ENCODE measurements at places on chromosomes 6 and 20.

DNA sequence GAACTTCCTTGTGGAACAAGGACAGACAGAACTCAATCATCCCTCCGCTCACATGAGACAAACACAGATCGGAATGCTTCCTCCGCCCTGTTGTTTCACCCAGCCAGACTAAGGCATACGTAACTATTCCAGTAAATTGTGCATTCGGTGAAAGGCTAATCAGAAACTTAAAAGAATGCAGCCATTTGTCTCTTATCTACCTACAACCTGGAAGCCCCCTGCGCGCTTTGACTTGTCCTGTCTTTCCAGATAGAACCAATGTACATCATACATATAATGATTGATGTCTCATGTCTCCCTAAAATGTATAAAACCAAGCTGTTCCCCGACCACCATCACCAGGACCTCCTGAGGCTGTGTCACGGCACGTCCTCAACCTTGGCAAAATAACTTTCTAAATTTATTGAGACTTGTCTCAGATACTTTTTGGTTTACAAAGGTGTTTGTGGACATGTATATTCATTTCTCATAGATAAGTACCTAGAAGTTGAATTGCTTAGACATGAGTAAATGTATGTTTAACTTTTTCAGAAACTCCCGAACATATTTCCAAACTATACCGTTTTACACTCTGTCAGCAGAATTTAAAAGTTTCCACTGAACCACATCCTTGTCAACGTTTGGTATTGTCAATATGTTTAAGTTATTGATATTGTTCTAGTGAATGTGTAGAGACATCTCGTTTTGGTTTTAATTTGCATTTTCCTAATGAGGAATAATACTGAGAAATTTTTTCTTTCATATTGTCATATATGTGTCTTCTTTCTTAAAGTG lies 197.6 kb upstream of the THBS2 start:
- DNase-seq, result no peak

DNA sequence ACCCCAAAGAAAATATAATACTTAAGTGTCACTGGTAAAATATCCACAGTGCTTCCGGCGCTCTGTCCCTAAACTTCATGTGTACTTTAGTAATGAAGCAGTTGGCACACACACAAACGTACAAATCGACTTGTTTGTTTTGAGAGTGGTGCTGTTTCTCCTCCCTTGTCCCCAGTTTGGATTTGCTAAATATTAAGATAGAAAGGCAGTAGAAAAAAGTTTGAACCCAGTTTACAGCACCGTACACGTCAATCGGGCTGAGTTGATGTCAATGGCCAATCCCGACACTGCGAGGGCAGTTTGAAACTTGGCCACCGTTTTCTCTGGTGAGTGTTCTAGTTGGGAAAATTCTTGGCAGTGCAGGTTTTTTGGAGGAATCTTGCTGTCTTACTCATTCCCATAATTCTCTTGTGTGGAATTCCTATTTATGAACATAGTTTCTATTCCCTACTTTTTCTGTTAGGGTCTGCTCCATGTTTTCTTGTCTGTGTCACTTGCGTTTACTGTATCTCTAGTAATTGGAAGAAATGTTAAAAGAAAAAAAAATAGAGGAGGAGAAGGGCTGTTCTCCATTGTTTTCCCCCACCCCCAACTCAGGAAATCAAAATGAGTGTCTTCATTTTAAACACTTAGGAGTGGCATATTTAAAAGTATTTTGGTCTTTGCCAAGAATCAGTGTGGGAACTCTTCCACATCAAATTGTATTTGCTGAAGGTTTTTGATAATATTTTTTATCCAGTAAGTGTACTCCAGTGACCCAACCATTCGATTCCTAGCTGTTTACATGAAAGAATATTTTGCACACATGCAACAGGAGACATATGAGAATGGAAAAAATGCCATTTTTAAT lies 72.3 kb downstream of the OR2B2 start:
- DNase-seq, result peak; percentile 67

DNA sequence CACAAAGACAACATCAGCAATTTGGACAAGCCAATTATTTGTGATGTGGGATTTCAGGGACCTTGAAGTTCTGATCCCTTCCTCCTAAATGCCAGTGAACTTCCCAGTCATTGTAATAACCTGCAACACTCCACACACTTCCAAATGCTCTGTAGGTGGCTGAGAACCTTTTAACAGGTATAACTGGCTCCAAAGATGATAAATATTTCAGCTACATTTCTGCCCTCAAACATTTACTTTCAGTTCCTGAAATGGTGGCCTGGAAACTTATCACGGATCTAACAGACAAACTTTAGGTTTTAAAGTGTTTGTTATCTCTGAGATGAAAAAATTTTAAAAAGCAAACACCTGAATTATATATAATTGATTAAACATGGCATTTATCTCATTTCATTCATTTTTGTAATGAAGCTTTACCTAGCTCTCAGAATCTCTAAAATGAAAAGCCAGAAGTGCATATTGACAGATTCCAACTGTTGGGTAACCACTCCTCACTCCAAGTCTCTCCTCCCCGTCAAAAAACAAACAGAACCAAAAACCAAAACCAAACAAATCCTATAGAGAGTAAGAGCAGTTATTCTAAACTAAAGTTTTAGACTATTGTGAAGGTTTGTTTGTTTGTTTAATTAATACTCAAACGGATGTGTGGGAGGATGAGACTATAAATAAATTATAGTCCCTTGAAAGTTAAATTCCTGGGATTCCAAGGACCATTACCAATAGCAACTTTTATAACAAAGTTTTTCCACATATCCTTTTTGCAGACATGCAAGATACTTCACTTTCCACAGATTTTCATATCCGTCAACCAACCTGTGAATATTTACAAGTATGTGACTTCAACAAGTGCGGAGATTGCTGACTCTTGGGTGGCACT lies 12.4 kb upstream of the KIAA0408 start:
- no peak for DNase-seq

DNA sequence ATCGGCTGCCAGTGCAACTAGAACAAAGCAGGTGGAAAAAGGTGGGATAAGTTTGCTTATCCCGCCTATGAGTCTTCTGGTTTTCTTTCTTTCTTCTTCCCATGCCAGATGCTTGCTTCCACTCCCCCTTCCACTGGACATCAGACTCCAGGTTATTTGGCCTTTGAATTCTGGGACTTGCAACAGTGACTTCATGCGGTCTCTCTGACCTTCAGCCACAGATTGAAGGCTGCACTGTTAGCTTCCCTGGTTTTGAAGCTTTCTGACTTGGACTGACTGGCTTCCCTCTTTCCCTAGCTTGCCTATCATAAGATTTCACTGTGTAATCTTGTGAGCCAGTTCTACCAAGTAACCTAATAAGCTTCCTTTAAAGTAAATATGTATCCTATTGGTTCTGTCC lies 878.4 kb upstream of the GJE1 start:
- DNase-seq, result no peak

DNA sequence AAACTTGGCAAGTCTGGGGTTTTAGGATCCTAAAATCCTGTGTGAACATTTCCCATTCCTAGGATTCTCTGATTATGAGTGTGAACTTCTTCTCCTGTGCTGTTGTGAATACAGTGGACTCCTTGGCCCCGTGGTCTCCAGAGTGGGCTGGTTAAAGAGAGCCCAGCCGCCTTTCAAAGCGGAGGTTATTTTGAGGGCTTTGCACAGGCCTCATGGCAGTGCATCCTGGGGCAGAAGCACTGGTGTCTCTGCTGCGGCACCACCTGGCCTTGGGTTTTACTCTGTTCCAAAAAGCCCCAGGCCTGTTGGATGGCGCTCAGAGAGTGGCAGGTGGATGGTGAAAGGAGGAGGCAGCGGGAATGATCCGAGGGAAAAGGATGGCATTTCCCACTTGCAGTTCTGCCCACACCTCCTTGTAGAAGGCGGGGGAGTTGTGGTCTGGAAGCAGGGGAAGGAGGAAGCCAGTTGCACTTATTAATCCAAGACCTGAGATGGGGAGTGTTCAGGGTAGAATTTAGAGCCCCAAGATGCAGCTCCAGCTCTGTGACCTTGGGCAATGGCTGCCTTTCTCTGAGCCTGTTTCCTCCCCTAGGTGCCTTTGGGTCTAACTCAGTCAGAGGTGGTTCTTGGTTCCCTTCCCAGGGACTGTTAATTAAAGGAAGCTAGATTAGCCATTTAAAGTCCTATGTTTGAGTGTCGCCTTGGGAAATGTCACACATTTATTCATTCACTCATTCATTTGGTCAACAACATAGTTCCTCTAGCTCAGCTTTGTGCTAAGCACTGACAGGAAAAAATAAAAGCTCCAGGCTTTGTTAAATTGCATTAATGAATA lies 22.4 kb downstream of the MMP24 start:
- DNase-seq, result no peak

DNA sequence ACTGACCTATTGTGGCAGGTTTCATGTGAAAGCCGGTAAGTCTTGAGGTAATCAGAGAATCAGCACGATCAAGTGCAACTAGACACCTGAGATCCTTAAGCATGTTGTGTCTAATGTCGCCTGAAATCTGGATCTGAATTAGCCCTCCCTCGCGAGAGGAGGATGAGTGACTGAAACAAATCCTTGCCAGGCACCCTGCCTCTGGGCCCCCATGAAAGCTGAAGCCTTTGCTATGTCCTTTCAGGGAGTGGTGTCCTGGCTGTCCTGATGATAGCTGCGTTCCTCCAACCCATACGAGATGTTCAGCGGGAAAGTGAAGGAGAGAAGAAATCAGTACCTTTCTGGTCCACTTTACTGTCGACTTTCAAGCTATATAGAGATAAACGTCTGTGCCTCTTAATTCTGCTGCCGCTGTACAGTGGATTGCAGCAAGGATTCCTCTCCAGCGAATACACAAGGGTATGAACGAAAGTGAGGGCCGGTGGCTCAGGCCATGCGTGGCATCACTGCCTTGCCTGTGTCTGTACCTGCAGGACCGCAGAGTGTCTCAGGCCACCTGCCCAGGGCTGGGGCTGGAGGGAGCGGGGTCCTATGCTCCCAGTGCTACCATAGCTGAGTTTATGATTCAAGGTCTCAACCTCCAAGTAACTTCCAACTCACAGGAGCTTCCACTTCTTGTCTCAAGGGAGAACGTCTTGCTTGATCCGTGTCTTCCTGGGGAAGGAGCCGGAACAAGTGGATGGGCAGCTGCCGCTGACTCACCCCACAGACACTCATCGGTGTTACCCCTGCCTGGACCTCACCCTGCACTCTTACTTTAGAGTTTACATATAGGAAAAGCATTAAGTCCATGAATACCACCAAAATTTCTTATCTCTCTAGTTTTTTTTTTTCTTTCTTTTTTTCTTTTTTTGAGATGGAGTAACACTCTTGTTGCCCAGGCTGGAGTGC lies 12.8 kb downstream of the UNC93A start:
- no peak for DNase-seq

DNA sequence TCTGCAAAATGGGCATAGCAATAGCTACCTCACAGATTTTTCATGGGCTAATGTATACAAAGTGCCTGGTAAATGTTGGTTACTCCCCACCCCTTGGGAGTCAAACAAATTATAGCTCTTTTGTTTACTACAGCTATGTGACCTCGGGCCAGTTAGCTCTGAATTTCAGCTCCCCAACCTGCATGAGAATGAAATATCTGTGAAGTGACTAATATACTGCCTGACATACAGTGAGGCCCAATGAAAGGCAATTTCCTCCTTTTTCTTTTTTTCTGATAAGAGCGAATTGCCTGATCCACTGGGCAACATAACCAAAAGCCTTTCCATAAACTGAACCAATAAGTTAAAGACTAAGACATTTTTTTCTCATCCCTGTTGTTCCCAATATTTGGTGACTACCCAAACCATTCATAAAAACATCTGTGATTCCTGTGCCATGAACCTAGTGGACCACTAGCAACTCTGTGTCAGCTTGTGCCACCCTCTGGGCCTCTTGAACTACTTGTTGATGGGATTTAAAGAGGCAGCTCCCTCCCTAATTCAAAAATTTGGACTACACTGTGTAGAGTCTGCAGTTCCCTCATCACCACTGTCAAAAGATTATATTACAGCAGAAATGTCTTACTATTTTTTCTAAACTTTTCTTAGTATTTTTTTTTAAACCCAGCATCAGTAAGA lies 91.9 kb upstream of the TMEM30A start:
- no peak for DNase-seq

- DNase-seq, result no peak
These were observed 135.6 kb downstream of the SLC24A3 start for GRCh38 chr20:19347943-19348456.

GRCh38 chr6:946546-946945 lies 253.6 kb upstream of the EXOC2 start:
- DNase-seq, result peak; percentile 22

GRCh38 chr6:27406085-27406484 lies 17.5 kb downstream of the ZNF391 start:
- no peak for DNase-seq

- no peak for DNase-seq
These were observed 758.9 kb upstream of the MMS22L start for GRCh38 chr6:98041921-98042320.

DNA sequence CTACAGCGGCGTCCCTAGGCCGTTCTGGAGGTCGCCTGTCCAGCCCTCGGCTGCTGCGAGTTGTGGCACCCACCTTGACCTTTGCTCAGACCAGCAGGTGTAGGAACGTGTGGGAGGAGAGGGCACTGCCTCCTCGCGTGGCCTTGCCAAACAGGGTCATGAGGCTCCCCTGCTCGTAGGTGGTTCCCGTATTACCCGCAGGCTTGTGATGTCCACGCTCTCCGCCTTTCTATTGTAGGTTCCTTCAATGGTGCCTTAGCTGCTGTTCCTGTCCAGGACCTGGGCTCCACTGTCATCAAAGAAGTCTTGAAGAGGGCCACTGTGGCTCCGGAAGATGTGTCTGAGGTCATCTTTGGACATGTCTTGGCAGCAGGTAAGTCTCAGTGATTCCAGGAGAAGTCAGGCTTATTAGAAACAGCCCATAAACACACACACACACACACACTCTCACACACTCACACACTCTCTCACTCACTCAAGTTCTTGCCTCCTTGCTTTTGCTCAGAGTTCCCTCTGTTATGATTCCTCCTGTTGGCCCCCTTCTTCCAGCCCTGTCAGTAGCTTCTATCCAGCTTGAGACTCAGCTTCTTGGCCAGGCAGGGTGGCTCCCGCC lies 942 bp downstream of the ACAT2 start:
- no peak for DNase-seq

GRCh38 chr20:58715801-58716475 lies 23.3 kb downstream of the NPEPL1 start:
- no peak for DNase-seq

DNA sequence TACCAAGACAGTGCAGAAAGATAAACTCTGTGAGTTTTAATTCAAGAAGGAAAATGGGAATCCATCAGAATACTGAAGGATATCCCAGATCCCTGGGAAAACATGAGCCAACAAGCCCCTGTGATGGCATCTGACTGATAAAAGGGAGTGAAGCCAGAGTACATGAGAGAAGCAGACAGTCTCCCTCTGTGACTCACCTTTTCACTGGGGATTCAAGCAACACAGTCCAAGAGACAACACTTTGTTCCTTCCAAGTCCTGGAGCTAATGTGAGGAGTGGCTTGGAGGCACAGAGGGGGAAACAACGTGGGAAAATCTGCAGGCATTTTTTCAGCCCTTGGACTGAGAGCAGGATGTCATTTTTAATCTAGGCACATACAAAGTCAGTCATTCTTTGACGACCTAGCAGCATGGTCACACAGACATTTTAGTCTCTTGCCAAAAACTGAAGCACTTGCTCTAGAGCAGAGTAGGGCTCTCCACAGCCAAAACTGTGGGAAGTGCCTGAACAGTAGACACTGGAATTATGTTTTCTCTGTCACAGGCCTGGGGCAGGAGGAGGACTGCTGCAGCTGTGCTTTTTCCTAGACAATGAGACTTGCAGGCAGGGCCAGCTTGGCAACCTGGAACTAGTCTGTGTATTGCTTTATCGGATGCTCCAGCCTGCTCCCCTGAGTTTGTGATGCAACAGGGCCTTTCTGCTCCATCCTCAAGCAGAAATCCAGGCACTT lies 465.0 kb upstream of the GJE1 start:
- no peak for DNase-seq

Data from fibroblast of skin of left quadriceps (primary cell).